Left cardiac atrium (tissue), 4 donors: ENCODE measurements at places on chromosomes 16 and 17. TPM values are rescaled to one million over a fixed set of nuclear protein-coding genes. Genes with fewer than 3 reads are reported as not detected.

GRCh38 chr16:88414521-88415380, 32.0 kb downstream of the ZNF469 start:
- no peak for DNase-seq

- no peak for DNase-seq
Observed at GRCh38 chr16:4588961-4589360, 25.7 kb downstream of the UBALD1 start.

Gene SULT1A2
- 1.3 TPM for total RNA-seq

GRCh38 chr16:30335598-30336474, 19.3 kb downstream of the CD2BP2 start:
- DNase-seq, result no peak

Gene NPTX1
- total RNA-seq, result not detected

- no peak for DNase-seq
Observed at GRCh38 chr17:57415751-57416207, 159.5 kb downstream of the MSI2 start.

- no peak for DNase-seq
Observed at GRCh38 chr16:74842413-74842812, 67.8 kb upstream of the FA2H start.

GRCh38 chr16:81539009-81539758, 94.6 kb downstream of the CMIP start:
- no peak for DNase-seq
